ENCODE measurements at places on chromosomes 6 and 20.

- no peak for DNase-seq
Measured at GRCh38 chr6:72974276-72974675, 251.0 kb downstream of the KHDC1L start.

DNA sequence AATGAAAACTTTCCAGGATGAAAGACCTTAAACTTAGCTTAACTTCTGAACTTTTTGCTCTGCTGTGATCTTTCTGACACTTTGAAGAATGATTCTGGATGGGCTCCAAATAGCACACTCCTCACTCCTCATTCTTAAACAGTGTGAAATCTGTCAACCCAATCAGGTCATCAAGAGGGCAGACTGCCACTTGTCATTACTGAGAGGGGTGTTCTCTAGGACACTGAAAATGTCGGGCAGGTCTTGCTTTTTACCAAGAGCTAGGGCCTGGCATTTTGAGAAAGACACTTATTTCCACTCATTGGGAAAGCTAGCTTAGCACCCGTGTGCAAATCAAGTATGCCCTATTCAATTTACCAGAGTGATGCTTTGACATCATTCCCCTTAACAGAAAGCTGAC is 122.2 kb downstream of the MTFR2 start:
- DNase-seq, result no peak

DNA sequence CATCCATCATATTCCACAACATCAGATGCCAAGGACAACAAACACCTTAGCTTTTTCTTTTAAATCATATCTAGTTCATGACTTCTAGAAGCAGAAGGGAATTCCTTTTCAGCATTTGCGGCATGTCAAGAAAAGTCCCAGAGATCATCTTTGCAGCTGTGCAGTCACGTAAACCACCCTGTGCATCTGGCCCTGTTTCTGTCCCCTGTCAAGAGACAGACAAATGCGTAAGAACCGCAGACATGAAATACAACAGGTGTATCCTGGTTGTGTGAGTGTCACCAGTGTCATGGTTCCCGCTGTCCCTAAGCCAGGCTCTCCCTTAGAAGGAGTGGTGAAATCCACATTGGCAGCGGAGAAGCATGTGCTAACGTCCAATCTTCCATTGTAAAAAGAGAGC is 28.1 kb downstream of the LY86 start:
- DNase-seq, result no peak

DNA sequence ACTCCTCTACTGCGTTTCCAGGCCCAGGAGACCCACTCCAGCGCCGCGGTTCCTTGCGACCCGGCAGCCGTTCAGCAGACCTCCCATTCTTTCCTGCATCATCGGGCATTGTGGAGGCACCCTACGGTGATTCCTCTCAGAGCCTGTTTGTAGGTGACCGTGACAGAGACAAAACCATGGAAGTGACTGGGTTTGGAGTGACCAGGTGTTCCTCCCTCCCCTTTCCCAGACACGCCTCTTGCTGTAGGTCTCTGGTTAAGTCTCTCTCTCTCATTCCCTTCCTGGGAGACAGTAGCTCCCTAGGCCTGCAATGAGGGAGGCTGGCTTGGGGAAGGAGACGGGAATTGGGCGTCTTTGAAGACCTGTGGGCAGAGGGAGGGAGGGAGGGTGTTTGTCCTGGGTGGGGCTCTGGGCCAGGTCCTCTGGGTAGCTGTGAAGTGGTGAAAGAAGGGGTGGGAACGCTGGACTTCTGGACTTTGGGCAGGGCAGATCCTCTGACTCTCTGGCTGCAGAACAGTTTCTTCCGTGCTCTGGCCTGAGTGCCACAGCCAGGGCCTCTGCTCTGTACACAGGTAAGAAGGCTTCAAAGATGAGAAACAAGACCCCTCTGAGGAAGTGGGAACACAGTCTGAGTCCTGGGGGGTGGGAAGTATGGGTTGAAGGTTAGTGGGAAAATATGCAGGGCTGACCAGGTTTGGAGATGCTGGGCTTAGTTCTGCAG is 763 bp downstream of the KLC4 start:
- no peak for DNase-seq

- peak; percentile 38 for DNase-seq
Measured at GRCh38 chr6:44667668-44668390, 280.3 kb downstream of the CDC5L start.

DNA sequence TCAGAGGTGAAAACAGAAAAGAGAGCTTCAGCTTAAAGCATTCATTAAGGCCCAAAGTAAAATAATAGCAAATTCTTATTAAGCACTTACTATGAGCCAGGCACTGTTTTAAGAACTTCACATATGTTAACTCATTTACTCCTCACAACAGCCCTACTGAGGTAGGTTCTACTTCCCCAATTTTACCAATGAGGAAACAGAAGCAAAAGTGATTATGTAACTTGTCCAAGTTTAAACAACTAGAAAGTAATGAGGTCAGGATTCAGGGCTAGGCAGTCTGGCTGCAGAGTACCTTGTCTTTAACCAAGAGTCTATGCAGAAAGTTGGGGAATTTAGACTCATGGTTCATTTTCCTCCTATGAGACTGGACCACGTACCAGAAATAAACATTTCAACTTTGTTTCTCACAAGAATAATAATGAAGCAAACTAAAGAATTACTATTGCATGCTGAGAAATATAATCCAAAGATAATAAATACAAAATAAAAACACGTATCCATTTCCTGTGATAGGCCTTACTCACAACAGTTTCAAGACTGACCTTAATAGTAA is 3.8 kb downstream of the COL21A1 start:
- no peak for DNase-seq

DNA sequence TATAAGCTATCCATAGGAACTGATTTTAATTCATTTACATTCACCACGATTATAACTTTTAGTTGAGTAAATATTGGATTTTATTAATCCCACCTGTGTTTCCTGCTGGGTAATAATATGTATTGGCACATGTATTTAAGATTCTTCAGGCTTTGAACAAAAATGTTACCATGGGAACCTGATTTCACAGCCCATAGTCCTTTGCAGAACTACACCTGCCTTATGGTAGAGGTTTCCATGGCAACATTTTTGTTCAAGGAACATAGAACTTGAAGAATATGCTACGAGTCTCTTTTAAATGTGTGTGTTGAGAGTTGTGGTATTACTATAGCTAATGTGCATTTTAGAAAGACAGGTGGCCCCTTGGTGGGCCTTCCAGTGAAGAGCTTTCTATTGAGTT is 317.4 kb downstream of the SAMD5 start:
- no peak for DNase-seq

GRCh38 chr6:83960664-83961063 is 72.9 kb upstream of the MRAP2 start:
- DNase-seq, result no peak

- DNase-seq, result no peak
Measured at GRCh38 chr6:147063469-147064031, 140.7 kb upstream of the STXBP5 start.

DNA sequence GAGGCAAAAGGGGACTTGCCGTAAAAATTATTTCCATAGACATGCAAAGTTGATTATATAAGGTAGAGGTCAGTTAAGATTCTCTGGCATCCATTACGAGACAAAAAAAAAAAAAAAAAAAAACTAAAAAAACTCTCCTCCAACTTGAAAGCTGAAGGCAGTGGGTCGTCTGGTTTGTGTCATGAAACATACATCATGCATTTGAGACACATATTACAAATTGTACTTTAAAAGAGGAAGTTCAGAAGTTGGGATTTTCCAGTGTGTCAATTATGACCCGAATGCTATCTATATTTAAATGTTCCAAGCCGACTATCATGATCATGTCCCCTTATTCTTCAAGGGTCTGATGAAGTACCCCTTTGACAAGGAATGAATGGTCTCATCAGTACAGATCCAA is 125.1 kb downstream of the ZNF217 start:
- DNase-seq, result no peak

DNA sequence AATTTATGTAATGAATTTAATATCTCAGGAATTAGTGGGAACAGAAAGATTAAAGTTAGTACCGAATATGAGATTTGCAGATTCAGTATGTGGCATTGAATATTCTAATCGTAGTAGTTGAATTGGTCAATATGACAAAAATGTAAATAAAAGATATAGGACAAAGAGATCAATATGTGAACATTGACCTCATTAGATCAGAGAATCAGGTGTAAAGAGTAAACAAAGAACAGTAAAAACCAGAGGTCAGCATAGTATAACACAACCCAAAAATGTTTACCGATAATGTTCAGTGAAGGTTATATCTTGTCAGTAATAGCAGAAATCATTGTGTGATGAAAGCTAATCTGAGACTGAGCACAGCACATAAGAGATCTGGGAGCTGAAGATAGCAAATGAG is 152.0 kb downstream of the FAM83B start:
- no peak for DNase-seq

GRCh38 chr6:82408952-82409431 is 45.4 kb downstream of the TPBG start:
- DNase-seq, result no peak

- DNase-seq, result no peak
Measured at GRCh38 chr20:59134182-59134581, 29.4 kb upstream of the ZNF831 start.

GRCh38 chr6:166540631-166541331 is 45.7 kb downstream of the RAMACL start:
- DNase-seq, result no peak

GRCh38 chr6:155200012-155200411 is 63.8 kb upstream of the CLDN20 start:
- no peak for DNase-seq

- DNase-seq, result no peak
Measured at GRCh38 chr20:51220293-51220706, 197.4 kb upstream of the KCNG1 start.

GRCh38 chr20:41769592-41770018 is 151.4 kb upstream of the CHD6 start:
- no peak for DNase-seq

GRCh38 chr20:44771172-44771535 is 25.5 kb downstream of the KCNK15 start:
- DNase-seq, result no peak

DNA sequence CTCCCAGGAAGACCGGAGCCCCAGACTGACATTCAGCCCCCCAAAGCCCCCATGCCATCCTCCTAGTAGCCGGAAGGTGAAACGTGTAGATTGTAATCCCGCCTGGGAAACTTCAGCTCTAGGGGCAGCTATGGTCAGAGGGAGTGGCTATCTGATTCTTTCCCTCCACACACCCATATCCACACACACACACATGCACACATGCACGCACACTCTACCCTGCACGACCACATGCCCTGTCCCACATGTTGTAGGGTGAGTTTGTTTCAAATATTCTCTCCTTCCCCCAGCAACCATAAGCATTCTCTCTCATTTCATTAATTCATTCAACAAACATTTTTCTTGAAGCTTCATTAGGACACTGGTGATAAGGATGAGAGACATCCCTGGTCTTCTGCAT is 42.2 kb downstream of the MAFB start:
- DNase-seq, result no peak

DNA sequence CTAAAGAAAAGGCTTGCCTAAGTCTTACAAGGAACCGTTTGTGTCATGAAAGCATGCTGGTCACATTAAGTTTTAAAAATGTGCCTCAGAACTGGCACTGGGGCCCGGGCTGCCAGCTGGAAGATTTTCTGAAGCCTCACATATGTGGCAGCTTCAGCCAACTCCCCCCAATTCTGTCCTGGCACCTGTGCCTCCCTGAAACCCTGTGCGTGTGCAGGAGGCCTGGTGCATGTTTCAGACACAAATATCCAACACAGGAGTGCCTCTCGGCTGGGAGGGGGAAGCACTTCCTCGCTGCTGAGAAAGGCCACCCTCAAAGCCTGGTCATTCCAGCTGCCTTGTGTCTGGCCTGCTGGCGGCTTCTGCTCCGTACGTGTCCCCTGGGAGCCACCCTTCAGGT is 188.5 kb upstream of the SNX9 start:
- DNase-seq, result no peak

- DNase-seq, result no peak
Measured at GRCh38 chr20:44814937-44815336, 4.6 kb upstream of the RIMS4 start.

DNA sequence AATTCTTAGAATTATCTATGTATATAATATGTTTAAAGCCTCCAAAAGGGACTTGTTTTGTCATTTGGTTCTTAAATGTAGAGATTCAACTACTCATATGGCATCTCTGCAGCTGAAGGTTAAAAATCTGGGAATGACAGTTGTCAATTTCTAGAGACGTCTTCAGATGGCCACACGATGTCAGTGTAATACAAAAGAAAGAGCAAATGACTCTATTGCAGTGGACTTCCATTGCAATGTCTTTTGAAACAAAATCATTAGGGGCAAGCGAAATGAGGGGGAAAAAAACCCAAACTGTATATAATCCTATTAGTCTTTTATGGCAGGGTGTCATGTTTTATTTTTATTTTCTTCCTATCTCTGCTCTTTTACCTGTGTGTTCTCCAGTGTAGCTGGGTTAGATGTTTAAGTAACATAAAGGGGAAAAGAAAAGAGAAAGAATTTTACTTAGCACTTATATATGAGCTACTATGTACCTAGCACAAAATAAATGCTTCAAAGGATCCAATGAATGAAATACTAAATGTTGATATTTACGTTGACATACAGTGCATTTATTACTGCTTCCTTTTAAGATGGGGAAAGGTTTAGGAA is 26.2 kb downstream of the CCN2 start:
- DNase-seq, result no peak

- no peak for DNase-seq
Measured at GRCh38 chr20:25219365-25219764, 23.9 kb downstream of the ENTPD6 start.

DNA sequence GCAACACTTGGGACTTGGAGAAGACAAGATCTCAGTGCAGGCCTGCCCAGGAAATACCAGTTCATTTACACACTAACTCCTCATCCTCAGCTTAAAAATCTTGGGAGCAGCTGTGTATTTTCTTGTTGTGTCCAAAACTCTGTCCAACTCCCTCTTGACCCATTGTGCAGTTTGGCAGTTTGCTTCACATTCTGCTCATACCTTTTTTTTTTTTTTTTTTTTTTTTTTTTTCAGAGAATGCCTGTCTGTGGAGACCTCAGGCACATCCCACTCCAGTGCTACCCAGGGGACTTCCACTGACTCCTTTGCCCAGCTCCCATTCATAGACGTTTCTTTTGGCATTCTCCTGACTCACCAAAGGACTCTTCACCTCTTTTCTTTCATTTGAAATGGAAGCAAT is 265.8 kb upstream of the TCF21 start:
- no peak for DNase-seq

DNA sequence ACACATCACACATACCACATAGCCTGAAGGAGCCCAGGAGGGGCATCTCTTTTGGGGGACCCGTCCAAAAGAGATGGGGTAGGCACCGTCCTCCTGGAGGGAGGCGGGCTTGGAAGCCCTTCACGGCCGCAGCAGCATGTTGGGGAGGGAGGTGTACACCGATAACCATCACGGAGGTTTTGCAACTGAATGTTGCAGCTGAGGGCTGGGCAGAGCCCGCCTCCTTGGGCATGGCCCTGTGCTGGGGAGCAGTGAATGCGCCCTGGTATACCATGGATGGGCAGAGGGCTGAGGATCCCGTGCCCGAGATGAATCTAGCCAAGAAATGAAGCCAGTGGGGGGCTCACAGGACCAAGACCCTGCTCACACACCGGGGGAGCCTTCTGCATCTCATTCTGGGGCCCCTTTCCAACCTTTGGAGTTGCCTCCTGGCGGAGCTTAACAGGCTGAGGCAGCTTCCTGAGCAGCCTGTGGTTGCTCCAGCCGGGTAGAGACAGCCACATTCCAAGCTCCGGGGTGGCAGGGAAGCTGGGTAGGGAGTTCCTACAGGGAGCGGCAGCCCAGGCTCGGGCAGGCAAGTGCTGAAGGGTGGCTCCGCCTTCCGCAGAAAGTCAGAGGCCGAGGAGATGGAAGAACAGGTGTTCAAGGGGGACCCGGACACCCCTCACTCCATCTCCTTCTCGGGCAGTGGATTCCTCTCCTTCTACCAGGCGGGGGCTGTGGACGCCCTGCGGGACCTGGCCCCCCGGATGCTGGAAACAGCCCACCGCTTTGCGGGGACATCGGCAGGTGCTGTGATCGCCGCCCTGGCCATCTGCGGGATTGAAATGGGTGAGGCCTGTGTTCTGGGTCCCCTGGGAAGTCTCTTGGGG is at the start of gene PNPLA1:
PNPLA1 (plus strand) TSS at position 227 of the 872 bp plus-strand sequence; CDS start at position 627, 400 bp downstream.
- DNase-seq, result no peak
